Esophagus (tissue), 2 donors: ENCODE measurements at places on chromosomes 2 and 18. TPM values are rescaled to one million over a fixed set of nuclear protein-coding genes. Genes with fewer than 3 reads are reported as not detected.

The PGAP1 gene
- 1.7 TPM for polyA plus RNA-seq

The GALNT3 gene
- 25.7 TPM for polyA plus RNA-seq

The PECR gene
- 3.6 TPM for polyA plus RNA-seq

The FAM117B gene
- 3.1 TPM for polyA plus RNA-seq

The DTNA gene
- 6.7 TPM for polyA plus RNA-seq

The GATA6 gene
- 0.35 TPM for polyA plus RNA-seq

The NDC80 gene
- 9.1 TPM for polyA plus RNA-seq

The HTRA2 gene
- 15.8 TPM for polyA plus RNA-seq

The TGFA gene
- 16.3 TPM for polyA plus RNA-seq

The STAMBP gene
- 26.0 TPM for polyA plus RNA-seq

The GLI2 gene
- 0.31 TPM for polyA plus RNA-seq

The LYPD1 gene
- polyA plus RNA-seq: 0.24 TPM

The RIT2 gene
- polyA plus RNA-seq: not detected
